ENCODE measurements at places on chromosomes 11 and 22.

DNA sequence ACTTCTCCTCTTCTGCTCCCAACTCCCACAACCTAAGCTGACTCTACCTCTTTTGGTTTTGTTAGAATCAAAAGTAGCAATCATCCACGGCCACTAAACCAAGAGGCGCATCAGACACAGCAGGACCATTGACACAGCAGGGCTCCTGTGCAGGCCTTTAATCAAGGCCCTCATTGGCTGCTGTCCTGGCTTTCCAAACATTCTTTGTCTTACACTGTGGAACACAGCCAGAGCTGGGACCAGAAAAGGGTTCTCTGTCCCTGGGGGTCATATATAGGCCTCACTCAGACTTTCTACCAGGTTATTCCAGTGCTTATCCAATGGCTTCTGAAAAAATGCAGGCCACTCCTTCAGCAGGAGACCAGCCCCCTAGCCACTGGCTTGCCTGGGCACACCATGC is 212.7 kb upstream of the NTM start:
- no peak for DNase-seq

DNA sequence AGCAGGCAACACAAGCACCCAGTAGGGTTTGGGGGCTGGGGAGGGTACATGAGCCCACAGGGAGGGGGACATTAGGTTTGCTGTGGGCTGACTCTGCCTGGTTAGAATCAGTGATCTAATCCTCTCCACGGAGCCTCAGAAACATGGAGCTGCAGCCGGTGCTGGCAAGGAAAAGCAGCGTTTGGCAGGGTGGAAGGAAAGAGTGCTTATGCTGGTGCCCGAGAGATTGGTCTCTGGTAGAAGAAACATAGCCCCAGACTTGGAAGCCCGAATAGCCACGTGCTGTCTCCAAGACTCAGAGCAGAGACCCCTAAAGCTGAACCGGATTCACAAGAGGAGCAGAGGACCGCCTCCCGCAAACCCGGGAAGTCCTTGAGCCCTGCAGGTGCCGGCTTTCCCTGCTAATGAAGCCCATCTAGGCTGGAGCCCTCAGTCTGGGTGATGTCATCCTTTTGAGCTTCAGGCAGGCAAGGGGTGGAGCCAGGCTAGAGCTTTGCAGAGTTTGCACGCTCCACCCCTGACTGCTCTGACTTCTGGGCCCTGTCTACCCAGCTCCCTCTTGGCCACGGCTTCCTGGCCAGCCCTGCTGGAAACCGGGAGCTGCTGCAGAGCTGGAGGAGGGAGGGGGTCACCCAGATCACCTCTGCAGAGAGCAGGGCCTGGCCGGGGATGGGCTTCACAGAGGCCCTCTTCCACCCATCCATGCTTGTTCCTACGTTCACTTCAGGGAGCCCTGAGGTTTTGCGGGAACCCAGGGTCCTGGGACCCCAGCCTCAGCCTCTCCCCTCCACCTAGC is 35.0 kb upstream of the JAM3 start:
- peak; percentile 63 for DNase-seq

DNA sequence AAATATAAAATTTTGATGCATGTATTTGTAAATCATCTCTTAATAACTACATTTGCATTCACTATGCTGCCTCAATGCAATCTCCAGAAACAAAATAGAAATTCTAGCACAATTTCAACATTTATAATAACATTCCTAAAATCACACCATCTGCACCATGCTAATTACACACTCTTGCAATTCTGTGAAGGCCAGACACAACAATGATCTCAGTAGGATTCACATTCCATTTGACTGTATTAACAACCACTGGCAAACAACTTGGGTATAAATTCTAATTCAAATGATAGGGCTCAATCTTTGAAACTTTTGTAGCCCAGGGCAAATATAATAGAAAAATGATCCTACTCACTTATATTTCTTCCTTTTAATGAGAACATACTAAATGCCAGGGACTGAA is 25.9 kb downstream of the RAB6A start:
- no peak for DNase-seq

- DNase-seq = no peak
These were observed 43.2 kb upstream of the OVCH2 start for GRCh38 chr11:7749456-7749855.

Measured in stimulated activated naive CD8-positive, alpha-beta T cell treated with anti-CD3 and anti-CD28 coated beads, Interleukin-15, amount 100 ng/mL, for 72 hours (primary cell).